ENCODE measurements at places on chromosomes 7 and 10.

DNA sequence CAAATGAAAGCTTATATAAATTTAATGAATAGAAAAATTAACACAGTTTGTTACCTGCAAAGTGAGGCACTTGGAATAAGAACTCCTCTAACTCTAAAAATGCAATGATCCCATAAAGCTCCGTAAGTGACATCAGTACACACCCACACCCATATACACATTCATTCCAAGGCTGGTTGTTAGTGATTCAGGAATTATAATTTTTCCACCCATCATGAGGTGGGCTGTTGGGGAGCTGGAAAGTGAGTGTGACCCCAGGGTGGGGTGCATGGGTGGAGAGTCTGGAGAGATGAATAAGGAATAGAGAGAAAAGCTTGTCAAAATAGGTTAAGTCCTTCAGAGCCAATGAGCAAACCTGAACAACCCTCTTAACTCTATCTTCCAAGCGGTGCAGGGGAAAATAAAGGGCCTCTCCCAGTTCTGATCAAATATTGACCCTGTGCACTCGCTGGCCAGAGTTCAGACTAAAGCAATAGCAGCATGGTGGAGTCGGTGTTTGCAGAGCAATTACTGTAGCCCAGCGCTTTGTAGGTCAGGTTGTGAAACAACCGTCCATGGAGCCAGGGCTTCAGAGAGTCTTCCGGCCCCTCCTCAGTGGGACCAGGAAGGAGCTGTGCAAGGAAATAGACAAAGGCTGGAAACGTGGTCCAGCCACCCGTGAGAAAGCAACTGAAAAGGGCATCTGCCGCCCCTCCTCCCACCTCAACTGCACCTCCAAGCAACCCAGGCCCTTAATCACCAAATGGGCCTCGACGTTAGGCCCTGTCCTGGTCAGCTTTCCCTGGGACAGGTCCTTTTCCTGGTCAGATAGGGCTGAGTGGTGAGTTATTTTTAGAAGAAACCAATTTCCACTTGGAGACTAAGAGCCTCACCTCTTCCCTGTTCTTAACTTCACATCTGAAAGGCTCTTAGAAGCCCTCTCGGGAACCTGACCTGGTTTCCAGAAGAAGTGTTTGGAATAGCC is 61.2 kb downstream of the SH3PXD2A start:
- no peak for DNase-seq

DNA sequence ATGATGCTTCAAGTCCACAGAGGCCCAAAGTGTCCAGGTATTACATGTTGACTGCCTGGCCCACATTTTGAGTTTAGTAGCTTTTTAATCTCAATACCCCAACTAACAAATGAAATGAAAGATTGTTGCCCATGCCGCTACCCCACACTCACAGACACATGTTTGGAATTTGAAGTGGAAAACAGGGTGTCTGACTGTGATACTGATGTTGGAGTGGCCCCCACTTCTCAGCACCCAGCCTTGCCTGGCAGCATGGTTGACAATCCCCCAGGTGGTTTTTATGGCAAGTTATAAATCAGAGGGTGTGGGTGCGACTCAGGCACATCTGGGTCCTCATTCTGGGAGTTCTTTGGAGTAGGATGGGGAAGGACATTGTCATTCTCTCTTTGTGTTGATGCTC is 314.7 kb upstream of the ZNF32 start:
- DNase-seq, result no peak

DNA sequence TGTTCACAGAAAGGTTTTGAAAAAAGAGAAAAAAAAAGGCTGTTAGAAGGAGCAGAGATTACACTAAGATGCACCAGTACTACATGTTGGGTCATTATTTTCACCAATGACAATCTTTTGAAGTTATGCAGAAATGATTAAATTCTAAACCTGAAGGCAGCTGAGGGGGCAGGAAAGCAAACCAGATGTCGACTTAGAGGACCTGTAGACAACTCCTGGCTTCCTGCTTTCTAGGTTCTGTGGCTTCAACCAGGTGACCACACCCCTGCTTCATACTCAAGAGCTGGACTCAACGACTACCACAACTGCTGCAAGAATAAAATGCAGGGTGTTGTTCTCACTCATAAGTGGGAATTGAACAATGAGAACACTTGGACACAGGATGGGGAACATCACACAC is 30.0 kb downstream of the MYOF start:
- no peak for DNase-seq

GRCh38 chr10:122507616-122508015 is 46.3 kb downstream of the HTRA1 start:
- DNase-seq, result no peak

DNA sequence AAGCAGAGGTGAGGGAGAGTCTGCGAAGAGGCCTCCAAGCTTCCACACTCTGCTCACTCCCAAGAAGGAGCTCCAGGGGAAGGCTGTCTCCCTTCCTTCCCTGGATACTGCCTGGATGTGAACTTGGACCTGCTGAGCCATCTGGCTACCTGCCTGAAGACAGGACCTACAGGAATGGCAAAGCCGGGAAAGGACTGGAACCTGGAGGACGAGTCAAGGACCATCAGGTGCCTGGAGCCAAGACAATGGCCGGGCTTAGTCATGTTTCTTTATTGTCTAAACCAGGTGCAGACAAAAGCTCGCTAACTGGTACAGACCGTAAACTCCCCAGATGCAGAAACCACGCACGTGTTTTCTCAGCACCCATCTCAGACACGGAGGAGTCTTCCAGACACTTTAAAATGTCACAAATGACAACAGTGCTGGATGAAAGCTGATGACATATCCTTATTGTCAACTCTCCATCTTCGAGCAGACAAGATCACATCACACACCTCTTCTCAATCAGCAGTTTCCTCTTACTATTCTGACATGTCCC is 12.1 kb downstream of the ASB13 start:
- no peak for DNase-seq
